Tongue (tissue), 3 donors: ENCODE measurements at places on chromosomes 12 and 14. TPM values are rescaled to one million over a fixed set of nuclear protein-coding genes. Genes with fewer than 3 reads are reported as not detected.
A peak's percentile ranks its signal among the peaks of the same experiment; 100 is the strongest.

DNA sequence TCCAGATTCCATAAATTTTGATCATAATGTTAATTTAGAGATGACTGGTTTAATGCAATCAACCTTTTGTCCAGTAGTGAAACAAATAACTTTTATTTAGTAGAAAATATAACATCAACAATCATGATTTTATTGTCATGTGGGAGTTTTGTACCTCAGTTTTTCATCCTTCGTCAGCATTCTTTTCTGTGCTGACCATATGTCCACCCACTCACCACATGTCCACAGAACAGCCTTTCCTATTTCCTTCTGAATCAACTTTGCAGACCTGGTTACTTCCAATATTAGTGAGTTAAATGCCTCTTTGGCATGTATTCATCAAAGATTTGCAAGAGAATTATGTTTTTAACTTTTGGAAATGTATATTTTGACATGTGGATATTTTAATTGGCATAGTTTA lies 36.8 kb upstream of the CNTN1 start:
- DNase-seq: no peak

DNA sequence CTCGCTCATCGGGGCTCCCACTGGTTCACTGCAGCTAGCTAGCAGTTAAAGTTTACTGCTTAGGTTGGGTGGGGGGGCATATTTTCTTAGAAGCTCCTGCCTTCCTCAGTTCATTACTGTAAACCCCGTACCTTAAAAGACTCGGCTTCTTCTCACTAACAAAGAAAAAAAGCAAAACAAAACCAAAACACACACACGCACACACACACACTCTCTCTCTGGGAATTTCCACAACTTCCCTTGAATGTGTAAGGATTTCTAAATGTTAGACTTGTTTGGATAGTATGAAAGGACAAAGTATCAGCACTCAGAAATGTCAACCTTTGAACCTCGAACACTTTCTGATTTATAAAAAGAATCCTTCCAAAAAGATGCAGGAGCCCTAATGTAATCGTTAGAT lies 927 bp downstream of the PTHLH start:
- no peak for DNase-seq

- DNase-seq: peak; percentile 82
Measured at GRCh38 chr12:90355711-90356355, 599.1 kb downstream of the CCER1 start.

DNA sequence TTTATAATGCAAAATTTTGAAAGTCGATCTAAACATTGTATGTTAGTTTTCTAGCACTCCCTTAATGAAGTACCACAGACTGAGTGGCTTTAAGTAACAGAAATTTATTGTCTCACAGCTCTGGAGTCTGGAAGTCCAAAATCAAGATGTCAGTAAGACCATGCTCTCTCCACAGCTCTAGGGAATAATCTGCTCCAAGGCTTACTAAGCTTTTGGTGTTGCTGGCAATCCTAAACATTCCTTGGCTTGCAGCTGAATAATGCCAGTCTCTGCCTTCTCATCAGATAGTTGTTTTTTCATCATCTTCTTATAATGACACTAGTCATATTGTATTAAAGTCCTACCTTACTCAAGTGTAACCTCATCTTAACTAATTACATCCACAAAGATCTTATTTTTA lies 102.2 kb downstream of the RASSF9 start:
- DNase-seq: no peak

GRCh38 chr12:51844854-51845253 lies 3.7 kb downstream of the FIGNL2 start:
- no peak for DNase-seq

CLEC4D gene
- total RNA-seq: 0.31 TPM

MANSC1 gene
- total RNA-seq: 6.4 TPM

- DNase-seq: no peak
Measured at GRCh38 chr12:11856971-11857370, 207.5 kb downstream of the ETV6 start.

- DNase-seq: no peak
Measured at GRCh38 chr14:70716483-70716882, 74.8 kb downstream of the TTC9 start.
